Choroid plexus epithelial cell (primary cell): ENCODE measurements at places on chromosomes 2 and 18.

DNA sequence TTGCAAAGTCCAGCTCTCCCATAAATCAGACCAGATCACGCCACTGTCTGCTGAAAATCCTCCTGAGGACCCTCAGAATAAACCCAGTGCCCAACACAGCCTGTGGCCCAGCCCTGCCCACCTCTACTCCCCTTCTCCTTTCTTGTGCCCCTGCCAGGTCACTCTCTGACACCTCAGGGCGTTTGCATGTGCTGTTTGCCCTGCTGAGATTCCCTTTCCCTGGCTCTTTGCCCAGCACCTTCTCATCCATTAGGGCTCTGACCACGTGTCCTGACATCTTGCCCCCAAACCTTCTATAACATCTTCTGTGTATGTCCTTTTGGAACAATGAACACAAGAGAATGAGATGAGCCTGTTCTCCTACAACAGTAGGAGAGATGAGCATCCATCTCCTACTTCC lies 18.5 kb upstream of the NMUR1 start:
- DNase-seq: no peak

- DNase-seq: peak; percentile 92
These were observed 166.4 kb downstream of the TMEM247 start for GRCh38 chr2:46645681-46646162.

DNA sequence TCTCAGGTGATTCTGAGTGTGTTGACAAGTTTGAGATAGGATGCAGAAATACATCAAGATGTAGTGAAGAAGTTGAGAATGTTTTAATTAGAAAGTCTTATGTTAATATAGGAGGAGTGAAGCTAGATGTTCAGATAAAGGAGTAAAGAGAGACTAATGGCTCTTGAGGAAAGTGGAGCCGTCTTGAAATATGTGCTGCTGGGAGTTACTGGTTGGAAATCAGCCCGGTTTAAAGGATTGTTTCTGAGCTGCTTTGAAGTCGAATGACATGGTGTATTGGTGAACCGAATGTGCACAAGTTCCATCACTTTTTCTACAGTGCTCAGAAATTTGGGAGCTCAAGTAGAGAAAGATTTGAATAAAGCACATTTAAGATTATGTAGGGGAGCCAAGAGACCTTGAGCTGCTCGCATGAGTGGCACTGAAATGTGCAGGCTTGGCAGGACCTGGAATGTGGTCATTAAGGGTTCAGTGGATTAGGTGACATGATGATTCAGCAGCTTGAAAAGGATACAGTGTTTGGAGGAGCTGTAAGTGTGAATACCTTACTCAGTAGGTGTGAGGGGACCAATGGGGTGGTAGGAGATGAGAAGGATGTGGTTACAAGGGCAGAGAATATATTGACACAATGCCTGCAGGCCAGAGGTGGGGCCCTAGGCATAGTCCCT lies 68.6 kb downstream of the CAB39 start:
- DNase-seq: no peak

GRCh38 chr2:98393354-98393753 lies 47.1 kb downstream of the CNGA3 start:
- DNase-seq: no peak

DNA sequence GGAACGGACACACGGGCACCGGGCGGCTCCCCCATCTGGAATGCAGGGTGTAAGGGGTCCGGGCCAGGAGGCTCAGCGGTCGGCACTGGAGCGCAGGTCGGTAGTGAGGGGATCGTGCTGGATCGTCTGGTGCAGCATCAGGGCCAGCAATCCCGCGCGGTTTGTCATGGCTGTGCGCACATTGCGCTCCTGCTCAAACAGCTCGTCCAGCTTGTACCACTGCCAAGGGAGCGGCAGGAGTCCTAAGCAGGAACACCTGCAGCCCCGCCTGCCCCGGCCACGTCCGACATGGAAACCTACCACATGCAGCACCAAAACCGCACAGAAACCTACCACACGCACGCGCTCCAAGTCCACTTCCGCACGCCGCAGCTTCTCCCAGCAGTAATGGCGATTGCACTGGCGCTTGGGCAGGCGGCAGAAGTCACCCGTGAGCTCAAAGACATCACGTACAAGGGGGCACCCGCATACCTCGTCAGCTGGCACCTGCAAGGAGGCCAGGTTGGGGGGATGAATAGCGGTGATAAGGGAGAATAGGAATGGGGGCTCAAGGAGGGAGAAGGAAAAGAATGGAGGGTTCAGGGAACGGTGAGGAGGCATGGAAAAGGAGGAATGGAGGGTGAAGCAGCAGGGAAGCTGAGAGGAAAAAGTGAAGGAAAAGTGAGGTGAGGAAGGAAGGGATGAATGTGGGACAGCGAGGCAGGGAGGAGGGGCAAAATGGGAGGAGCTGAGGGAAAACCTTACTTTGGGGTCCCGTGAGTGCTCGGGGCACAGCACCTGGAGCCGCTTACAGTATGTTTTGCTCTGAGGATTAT lies 1.4 kb upstream of the MBD1 start:
- no peak for DNase-seq

- no peak for DNase-seq
These were observed 387.6 kb upstream of the SPRED2 start for GRCh38 chr2:65819963-65820362.
